ENCODE measurements at places on chromosomes 12 and 14.

GRCh38 chr14:23513005-23513817, 38.4 kb downstream of the ZFHX2 start:
- no peak for DNase-seq

DNA sequence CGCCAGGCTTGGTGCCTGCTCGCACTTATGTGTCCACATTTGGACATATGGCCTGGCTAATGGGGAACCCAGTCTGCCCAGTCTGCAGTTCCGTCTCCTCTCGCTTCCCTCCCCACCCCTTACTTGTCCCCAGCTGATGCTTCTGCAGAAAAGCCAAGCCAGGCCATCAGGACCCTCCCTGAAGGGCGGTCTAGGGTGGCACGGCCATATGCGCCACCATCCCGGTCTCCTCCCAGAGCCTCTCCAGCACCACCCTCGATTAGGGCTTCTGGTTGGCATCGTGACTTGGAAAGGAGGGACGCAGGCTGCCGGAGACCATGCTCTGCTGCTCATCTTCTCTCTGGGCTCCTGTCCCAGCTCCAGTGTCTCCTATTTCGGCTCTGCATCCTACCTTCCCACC, 54.6 kb downstream of the CALM1 start:
- no peak for DNase-seq

GRCh38 chr12:753611-754472, 1.5 kb downstream of the WNK1 start:
- DNase-seq, result peak; percentile 55

GRCh38 chr12:52690351-52691075, 10.3 kb upstream of the KRT1 start:
- DNase-seq, result no peak

GRCh38 chr14:69090187-69090789, 62.6 kb downstream of the DCAF5 start:
- peak; percentile 53 for DNase-seq

- DNase-seq, result no peak
These were observed 2.4 kb downstream of the EXD2 start for GRCh38 chr14:69193721-69194120.

GRCh38 chr14:67059596-67059995, 129.6 kb upstream of the GARIN2 start:
- no peak for DNase-seq

DNA sequence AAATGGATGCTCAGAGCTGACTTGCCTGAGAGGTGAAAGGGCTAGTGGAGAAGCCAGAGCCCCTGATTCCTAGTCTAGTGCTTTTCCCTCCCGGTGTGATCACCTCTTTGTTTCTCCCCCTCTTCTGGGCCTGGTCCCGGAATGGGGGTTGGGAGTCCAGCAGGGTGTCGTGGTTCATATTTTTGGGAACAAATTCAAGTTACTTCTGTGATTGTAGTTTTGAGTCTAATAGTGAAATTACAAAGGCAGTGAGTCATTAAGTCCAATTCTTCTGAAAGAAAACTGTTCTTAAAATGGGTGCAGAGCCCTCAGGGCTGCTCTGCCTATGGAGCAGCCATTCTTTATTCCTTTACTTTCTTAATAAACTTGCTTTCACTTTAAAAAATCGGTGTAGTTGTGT, 7.6 kb downstream of the SUSD6 start:
- no peak for DNase-seq

- DNase-seq, result no peak
These were observed 536 bp upstream of the SLC35E3 start for GRCh38 chr12:68745376-68745903.

DNA sequence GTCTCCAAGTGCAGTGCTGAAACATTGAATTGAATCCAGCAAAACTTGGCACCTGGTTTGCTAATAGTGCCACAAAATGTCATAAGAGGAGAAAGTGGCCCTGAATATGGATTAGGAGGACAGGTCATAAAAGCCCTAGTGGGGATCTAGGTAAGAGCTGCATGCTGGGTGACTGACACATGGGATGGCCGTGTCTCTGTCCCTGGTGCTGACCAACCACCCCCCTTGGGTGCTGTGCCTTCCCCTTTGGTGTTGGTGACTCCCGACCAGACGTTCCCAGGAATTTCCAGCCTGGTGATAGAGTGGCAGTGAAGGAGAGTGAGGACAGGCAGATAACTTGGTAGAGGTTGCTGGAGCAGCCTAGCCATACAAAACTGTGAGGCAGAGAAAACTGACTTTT, 142.8 kb downstream of the VRK1 start:
- DNase-seq, result no peak

- DNase-seq, result no peak
These were observed 7.5 kb downstream of the SLC25A29 start for GRCh38 chr14:100298551-100299237.

- DNase-seq, result no peak
These were observed 112.0 kb upstream of the PDZRN4 start for GRCh38 chr12:41076114-41076513.

DNA sequence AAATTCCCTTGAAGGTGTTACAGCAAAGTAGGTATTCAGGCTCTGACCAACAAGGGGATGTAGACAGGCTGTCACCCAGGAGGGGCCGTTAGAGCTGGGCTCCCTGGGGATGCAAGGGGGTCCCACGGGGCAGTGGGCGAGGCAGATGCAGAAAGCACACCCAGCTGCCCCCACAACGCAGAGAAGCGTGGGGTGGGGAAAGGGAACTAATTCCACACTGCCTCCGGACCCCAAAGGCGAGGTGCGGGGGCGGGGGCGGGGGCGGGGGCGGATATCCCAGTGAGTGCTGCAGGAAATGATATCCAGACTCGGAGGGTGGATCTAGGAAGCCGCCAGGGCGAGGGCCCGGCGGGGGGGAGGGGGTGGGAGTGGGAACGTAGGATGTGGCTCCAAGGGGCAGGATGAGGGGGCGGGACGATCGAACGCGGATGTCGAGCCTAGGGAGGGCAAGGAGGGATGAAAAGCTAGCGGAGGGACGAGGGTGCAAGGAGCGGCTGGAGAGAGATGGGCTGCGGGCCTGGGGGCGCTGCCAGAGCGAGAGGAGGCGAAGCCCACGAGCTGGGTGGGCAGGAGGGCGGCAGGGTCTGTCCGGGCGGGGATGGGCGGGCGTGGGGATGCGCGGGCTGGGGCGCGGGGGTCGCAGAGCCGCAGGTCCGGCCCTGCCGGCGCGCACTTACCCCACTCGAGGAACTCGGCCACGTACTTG, 874 bp downstream of the CDC42BPB start:
- no peak for DNase-seq

DNA sequence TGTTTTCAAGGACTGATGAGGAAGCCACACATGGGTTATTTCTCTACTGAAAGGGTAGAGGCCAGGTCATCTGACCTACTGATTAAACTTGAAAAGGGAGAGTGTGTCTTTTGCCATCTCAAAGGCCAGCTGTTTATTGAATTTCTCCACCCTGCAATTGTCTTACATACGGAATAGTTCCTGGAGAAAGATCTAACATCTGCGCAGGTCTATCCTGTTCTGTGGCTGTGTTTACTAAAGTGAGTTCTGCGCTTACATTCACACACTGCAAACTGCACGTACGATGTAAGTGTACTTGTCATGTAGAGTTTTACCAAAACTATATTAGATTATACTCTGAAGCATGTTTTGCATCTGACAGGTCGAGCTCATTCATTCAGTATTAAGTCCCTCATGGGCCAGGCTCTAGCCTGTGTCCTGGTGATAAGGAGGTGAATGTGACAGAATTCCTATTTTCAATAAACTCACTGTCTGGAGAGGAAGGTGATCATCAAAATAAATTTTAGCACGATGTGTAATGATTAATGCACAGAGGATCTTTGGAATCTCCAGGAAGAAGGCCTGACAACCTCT, 96.6 kb downstream of the PRKCH start:
- no peak for DNase-seq

- peak; percentile 19 for DNase-seq
These were observed 693 bp downstream of the MAP3K9 start for GRCh38 chr14:70808416-70809224.

DNA sequence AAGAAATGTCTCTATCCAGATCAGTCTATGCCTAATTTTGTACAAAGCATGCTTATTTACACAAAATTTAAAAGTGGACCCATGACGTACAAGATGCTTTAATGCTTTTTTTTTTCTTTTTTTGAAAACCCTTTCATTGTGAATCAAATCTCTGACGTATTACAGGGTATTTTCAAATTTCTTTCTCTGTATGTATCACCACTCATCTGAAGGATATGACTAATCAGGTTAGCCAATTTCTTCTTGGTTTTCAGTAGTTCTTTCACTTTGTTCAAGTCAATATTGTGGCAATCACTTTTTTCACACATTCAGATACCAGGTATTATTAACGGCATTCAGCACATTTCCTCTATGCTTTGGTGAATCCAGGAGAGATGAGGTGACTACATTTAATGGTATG, 685.3 kb downstream of the TRHDE start:
- no peak for DNase-seq
